ENCODE measurements at places on chromosomes 16 and 17. TPM values are rescaled to one million over a fixed set of nuclear protein-coding genes. Genes with fewer than 3 reads are reported as not detected.

DNA sequence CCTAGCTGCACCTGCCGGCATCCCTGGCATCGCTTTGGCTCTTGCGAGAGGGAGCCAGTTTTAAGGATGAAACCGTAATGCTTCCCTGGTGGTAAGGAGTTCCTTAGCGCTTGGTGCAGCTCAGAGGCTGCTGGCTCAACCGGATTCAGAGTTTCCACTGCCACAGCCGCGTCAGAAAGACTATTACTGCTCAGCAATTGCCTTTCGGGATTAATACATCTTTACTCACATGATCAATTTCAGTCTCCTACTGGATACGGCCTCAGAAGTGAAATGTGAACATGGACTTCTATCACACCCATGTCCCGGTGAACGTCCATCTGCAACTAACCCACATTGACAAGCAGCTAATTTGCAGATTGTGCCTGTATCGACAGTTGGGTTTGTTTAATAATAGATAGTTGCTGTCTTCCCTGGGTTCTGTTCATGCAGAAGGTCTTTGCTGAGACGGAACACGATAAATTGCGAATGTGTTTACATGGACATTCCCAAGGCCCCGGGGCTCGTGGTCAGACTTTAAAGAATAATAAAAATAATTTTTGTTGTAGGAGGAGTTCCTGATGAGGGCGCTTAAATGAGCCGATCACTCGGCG is 175.4 kb downstream of the ENGASE start:
- DNase-seq, result no peak

Gene SRL
- not detected for total RNA-seq

- no peak for DNase-seq
Observed at GRCh38 chr16:35391328-35391727, 1931.9 kb downstream of the TP53TG3F start.

Gene KRTAP9-7
- not detected for total RNA-seq

DNA sequence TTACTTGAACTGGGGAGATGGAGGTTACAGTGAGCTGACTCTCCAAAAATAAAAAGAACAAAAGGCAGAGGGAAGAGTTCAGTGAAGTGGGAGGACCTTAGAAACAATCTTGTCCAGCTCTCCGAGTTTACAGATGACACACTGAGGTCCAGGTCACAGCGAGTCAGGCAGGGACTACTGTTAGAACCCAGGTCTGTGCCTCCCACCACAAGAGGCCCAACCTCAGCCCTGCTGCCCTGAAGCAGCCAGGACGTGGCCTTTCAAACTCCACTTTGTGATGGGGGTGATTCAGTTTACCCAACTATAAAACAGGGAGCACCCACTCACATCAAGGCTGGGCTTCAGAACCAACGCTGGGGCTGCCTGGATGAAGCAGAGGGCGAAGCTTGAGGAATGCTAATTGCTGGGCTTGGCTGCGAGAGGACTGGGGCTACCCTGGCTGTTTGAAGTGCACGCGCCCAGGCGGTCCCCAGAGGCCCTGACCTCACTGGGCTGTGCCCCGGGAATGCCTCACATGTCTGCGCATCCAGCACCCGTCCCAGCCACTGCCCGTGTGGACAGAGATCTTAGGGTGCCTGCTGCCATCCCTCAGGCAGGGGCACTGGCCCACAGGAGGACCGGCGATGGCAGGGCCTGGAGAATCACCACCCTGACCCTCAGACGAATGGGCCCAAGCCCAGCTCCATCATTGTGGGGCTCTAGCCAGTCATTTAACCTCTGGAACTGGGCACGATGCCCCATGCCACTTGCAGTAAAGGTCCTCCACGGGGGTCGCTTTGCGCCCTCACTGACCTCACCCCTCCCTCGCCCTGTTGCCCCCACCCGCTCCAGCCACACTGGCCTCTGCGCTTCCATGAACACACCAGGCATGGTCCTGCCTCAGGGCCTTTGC is 11.4 kb downstream of the SLC5A10 start:
- DNase-seq, result no peak

Gene PIRT
- total RNA-seq, result not detected

- peak; percentile 46 for DNase-seq
Observed at GRCh38 chr17:45098869-45099616, 33.3 kb downstream of the PLCD3 start.

Gene SLC47A1
- 0.20 TPM for total RNA-seq

Gene TNFRSF13B
- not detected for total RNA-seq

Gene PGS1
- total RNA-seq, result 51.5 TPM

Gene HIC1
- 42.7 TPM for total RNA-seq

- no peak for DNase-seq
Observed at GRCh38 chr16:89855986-89856385, 17.4 kb upstream of the TCF25 start.

Gene NPTX1
- 0.93 TPM for total RNA-seq

Gene NECAB2
- total RNA-seq, result not detected
